Smooth muscle cell of trachea (primary cell): ENCODE measurements at places on chromosomes 11 and 22. TPM values are rescaled to one million over a fixed set of nuclear protein-coding genes. Genes with fewer than 3 reads are reported as not detected.

OR8A1 gene
- not detected in 2 replicates for total RNA-seq

MS4A4A gene
- under 0.01 TPM in 1 of 2 replicates, not detected in the other for total RNA-seq

MPZL3 gene
- total RNA-seq, result 0.17 and 0.29 TPM in 2 replicates

RIMBP3B gene
- 0.17 TPM in 1 of 2 replicates, not detected in the other for total RNA-seq

MAJIN gene
- not detected in 2 replicates for total RNA-seq

CRYBA4 gene
- total RNA-seq, result not detected in 2 replicates

MUC5AC gene
- not detected in 2 replicates for total RNA-seq

OR8G1 gene
- total RNA-seq, result 0.17 TPM in 1 of 2 replicates, not detected in the other
